Caki2 (cell line): ENCODE measurements at places on chromosomes 6 and 20.

GRCh38 chr20:64196847-64197306 is 32.6 kb downstream of the MYT1 start:
- DNase-seq = no peak

DNA sequence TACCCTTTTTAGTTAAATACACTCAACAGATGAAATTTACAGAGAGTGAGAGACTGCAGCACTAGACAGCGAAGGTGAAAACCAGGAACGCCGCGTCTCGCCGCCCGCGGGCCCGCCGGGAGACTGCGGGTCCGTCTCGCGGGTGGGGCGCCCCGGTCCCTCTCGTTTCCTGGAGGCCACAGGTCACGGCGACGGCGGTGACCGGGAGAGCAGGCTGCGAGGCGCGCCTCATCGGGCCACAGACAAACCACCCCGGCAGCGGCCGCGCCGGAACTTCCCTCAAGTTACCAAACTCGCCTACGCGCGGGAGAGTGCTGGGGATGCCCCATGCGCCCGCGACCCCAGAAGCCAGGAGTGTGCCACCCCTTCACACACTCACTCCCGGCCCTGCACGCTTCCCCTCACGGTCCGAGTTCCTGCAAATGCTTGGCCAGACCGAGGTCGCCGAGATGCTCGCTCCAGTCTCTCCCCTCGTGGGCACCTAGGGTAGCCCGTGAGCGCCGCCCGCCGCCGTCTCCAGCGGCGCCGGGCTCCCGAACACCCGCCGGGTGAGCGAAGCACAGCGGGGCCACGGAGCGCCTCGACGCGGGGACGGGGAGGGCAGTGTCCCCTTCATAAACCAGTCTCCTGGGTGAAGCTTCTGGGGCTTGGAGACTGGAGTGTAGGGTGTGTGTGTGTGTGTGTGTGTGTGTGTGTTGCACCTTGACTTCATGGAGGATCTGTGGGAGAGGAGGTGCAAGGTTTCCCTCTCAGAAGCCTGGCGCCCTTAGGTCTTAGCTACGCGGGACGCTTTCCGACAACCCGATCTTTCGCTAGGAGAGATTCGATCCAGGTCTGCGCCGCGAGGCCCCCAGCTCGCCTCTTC is 1.4 kb downstream of the BACH2 start:
- peak; percentile 61 for DNase-seq

GRCh38 chr6:156719395-156719719 is 57.8 kb upstream of the ARID1B start:
- DNase-seq = no peak

- DNase-seq = no peak
These were observed 48.2 kb downstream of the HBS1L start for GRCh38 chr6:135006386-135006914.

GRCh38 chr6:22512686-22513427 is 56.5 kb upstream of the HDGFL1 start:
- DNase-seq = no peak

- DNase-seq = no peak
These were observed 20.1 kb downstream of the PLCB1 start for GRCh38 chr20:8152183-8152582.

DNA sequence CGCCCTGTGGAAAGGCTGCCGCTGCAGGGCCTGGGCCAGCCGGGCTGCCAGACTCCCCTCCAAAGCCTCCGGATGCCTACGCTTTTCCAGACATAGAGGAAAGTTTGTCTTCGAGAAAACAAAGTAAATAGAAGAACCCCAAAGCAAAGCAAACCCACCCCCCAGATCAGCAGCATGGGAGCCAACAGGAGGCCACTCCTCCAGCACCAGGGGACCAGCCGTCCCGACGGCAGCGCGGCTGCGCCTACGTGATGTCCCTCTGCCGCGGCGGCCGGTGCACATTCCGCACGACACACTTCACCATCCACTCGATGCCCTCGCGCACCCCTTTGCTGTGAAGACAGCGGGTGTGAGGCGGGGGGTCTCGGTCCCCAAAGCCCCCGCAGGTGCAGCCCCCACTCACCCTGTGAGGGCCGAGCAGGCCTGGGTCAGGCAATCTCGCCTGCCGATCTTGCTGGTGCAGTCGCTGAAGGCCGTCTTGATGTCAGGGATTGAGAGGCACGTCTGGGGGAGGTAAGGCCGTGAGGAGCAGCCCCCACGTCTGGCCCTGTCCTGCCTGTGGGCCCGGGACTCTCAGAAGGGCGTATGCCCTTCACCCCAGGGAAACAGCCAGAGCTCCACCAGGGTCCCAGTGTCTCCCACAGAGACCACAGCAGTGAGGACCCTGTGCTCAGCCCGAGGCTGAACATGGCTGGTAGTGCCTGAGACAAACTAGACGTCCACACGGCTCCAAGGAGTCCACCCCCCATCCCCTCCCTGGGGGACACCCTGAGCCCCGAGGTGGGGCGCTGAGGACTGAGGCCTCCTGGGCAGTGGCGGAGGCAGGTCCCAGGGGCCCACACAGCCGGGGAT is 4.0 kb downstream of the TNFRSF6B start:
- no peak for DNase-seq

GRCh38 chr20:53930651-53931504 is 139.5 kb downstream of the BCAS1 start:
- no peak for DNase-seq

GRCh38 chr6:121437851-121438651 is 2.6 kb downstream of the GJA1 start:
- peak; percentile 69 for DNase-seq

DNA sequence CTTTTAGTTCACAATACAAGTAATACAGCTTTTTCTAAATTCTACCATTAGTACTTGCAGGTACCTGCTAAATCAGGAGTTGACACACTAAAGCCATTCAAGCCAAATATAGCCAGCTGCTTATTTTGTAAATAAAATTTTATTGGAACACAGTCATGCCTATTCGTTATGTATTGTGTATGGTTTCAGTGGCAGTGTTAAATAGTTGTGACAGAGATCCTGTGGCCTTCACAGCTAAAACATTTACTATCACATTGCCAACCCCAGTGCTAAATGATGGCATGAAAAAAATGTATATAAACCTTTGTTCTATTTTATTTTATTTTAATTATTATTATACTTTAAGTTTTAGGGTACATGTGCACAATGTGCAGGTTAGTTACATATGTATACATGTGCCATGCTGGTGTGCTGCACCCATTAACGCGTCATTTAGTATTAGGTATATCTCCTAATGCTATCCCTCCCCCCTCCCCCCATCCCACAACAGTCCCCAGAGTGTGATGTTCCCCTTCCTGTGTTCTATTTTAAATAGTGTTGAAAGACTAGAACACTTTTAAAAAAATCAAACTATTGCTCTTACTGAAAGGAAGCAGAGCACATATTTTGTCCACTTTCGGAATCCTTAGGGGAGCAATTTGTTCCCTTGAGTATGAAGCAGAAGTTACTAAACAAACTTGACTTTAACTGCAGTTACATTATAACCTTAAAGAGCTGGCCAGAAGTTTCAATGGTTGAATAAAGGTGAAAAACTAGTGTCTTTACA is 115.7 kb downstream of the PRIM2 start:
- DNase-seq = no peak

DNA sequence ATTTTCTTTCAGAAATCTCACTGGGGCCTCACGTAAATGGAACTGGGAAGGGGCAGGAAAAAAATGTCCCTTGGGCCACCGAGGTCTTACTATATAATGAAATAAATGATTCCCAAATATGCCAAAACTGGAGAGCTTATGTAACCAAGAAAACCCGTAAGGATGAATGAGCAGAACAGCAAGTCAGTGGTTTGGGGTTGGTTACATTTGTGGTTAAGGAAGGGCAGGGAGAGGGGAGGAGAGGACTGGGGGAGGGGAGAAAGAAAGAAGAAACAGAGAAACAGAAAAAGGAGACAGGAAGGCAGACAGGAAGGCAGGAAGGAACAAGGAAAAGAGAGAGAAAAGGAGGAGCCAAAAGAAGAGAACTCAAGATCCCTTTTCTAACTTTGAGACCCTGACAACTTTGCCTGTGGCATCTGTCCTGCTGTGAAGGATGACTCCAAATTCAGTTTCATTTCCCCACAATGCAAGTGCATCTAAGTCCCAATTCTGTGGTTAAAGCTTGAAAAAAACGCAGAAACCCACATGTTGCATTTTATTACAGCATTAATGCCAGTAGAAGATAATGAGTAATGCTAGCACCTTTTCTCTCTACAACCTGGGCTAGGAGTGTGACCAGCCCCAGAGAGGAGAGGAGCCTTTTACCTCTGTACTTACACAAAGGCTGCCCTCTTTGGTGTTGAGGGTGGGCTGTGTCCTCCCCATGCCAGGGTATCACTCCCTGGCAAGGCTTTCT is 10.8 kb upstream of the ARMC2 start:
- no peak for DNase-seq

DNA sequence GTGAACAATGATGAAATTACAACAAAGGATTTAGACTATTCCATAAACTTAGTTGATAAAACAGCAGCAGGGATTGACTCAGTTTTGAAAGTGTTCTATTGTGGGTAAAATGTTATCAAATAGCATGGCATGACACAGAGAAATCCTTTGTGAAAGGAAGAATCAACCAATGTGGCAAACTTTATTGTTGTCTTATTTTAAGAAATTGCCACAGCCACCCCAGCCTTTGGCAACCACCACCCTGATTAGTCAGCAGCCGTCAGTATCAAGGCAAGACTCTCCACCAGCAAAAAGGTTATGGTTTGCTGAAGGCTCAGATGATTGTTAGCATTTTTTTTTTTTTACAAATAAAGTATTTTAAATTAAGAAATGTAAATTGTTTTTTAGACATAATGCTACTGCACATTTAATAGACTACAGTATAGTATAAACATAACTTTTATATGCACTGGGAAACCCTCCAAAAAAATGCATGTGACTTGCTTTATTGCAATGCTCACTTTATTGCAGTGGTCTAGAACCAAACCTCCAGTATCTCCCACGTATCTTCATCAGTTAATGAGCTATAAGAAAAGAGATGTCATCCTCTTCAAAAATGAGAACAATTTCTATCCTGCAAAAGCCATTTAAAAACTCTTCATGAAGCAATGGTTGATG is 162.7 kb downstream of the SOBP start:
- DNase-seq = no peak

GRCh38 chr6:15247500-15248450 is 1.9 kb downstream of the JARID2 start:
- DNase-seq = peak; percentile 64

DNA sequence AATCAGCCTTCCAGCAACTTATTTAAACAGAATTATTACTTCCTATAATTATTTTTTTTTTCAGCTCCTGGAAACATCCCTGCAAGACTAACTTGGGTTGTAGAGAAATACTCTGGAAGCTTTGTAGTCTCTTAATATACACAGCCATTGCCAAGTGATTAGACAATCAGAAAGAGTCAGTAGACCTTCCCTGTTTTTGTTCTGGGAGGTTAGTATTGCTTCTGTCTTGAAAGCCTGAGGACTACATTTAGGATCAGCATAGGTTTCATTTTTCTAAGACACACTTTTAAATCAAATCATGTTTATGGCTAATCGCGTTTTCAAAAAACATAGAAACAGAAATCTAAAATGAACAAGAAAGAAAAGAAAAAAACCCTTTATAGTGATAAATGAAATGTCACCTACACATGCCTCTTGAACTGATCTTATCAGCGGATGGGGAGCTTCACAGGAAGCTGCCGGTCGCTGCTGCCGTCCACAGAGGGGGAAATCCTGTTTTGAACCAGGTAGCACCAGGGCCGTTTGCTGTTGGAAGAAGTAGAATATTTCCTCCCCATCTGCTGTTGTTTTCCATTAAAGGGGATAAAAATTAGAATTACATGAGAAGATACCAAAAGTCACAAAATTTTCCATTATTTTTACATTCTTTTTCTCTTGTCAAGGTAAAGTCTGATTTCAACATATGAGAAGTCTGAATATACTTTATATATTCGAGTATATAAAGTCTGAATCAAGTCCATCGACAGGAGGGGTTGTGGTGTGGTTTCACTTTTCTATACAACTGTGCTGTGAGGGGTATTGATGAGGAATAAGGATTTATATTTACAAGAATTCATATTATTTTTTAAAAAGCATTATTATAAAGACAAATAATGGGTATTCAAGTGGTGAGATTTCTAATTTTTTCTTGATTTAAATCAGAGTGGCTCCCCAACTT is 94.6 kb downstream of the ARMC2 start:
- DNase-seq = no peak

GRCh38 chr6:74741646-74742045 is 464.2 kb downstream of the COL12A1 start:
- no peak for DNase-seq

GRCh38 chr20:51968151-51968550 is 165.8 kb upstream of the SALL4 start:
- no peak for DNase-seq

DNA sequence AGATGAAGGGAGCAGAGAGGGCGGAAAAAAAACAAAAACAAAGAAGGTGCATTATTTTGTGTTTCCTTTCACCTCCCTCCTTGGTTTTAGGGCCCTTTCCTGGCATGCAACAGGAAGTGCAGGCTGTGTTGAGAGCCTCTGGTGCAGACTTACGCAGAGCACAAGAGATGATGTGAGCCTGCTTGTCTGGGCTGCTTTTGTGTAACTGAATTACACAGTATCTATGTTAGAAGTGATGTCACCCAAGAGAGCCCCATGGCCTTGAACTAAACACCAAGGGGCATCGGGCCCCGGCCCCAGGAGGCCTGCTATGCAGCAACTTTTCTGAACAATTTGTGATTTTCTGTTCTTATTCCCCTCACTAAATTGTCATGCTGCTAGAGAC is 25.5 kb downstream of the GNAS start:
- no peak for DNase-seq

DNA sequence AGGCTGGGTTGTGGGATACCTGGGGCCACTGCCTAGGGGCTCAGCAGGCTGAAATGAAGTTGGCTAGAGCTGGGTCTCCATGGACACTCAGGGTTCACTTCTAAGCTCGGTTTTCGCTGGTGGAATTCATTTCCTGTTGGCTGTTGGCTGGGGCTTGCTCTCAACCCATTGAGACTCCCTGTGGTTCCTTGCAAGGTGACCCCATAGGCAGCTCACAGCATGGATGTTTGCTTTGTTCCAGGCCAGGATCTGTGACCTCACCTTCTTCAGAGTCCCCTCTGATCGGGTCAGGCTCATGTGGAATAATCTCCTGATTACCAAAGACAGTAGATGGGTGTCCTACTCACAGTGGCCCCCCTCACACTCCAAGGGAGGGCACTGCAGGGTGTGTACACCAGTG is 229.3 kb downstream of the QKI start:
- DNase-seq = no peak

- DNase-seq = no peak
These were observed 30.7 kb downstream of the TUBB2B start for GRCh38 chr6:3196770-3197169.

DNA sequence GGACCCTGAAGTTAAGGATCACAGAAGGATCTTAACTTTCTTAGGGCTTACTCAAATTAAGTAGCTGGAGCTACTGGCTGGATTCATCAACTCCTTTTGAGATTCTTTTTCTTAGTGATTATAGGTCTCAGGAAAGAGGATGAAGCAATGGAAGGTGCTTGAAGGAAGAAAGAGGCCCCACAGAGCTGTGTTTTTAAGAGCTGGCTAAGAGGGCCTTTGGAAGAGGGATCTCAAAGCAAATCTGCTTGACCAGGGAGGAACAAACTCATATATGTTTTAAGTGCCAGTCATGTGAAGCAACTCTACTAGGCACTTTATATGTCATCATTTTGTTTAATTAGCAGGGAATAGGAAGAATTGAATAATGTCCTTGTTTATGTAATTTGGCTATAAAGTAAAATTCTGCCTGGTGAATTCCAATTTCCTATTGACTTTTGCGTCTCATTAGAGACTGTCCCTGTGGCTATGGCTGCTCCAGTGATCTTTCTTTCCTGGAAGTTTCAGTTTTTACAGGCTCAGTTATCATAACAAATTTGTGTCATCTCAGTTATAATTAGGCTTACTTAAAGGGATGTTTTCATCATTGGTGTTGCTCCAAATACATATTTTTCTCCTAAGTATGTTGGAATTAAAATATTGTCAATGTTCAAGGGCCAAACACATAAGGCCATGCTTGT is 222.8 kb upstream of the CITED2 start:
- no peak for DNase-seq
